ENCODE measurements at places on chromosomes 4 and X.
A peak's percentile ranks its signal among the peaks of the same experiment; 100 is the strongest.

- no peak for DNase-seq
These were observed 57.2 kb upstream of the NPNT start for GRCh38 chr4:105838082-105838481.

DNA sequence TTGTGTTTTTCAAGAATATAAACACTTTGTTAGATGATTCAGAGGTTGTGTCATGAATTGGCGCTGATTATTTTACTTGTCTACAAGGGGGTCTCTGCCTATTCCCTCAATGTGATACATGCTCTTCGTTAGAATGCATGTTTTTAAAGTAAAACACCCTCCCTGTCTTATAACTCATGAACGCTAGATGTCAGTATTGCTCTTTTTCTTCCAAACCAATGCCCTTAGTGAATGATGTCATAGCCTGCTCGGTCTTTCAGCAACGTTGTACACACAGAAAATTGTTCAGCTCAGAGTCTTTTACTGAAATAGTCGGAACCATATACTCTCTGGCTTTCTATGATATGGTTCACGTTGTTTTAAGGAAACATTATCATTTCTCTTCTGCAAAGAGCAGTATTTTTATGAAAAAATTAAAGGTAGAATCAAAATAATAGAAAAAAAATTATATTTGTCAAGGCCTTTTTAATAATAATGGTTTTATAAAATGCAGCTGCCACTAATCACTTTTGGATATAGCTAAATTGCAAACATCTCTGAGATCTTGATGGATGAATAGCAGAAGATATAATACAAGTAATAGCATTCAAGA lies 292.9 kb downstream of the TLL1 start:
- DNase-seq = peak; percentile 34

DNA sequence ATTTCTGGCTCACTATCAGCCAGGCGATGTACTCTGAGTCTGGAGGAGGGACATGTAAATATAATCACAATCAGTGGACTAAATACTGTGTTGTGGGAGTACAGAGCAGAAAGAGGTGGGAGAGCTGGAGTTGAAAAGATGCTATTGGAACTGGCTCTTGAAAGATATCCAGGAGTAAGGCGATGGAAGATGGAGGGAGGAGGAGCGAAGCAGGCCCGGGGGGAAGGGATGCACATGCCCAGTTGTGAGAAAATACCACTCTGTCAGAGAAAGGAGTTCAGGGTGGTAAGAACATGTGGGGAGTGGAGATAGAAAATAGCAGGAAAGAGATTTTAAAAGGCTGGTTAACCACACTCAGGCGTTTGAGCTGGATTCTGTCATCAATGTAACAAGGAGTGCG lies 216.9 kb upstream of the ETNPPL start:
- DNase-seq = no peak

DNA sequence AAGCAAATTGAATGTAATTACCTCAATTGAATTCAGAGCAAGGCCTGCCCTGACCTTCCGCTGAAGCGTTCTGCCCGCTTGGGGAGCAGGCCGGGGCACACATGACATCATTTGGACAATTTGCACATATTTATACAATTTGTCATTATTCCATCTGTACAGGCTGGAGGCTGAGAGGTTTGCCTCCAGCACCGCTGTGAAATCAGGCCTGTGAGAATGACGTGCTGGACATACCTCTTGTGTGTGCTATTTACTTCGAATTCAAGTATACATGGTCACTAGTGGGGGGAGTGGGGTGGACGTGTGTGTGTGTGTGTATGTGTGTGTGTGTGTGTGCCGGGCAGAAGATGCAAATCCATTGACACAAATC lies 285.6 kb downstream of the SHOX start:
- DNase-seq = no peak

- DNase-seq = no peak
These were observed 646 bp downstream of the ABCB7 start for GRCh38 chrX:75155447-75155826.

GRCh38 chr4:43277003-43277402 lies 384.5 kb downstream of the GRXCR1 start:
- DNase-seq = no peak

GRCh38 chrX:29788991-29789699 lies 426.2 kb upstream of the MAGEB2 start:
- no peak for DNase-seq

GRCh38 chr4:41268721-41269517 lies 12.2 kb downstream of the UCHL1 start:
- no peak for DNase-seq

All from GF-D8 (cell line).